ENCODE measurements at places on chromosomes 5 and 9.

- no peak for DNase-seq
Measured at GRCh38 chr9:114709636-114710035, 27.6 kb upstream of the TEX48 start.

- DNase-seq, result no peak
Measured at GRCh38 chr5:179237770-179238627, 107.3 kb downstream of the ADAMTS2 start.

DNA sequence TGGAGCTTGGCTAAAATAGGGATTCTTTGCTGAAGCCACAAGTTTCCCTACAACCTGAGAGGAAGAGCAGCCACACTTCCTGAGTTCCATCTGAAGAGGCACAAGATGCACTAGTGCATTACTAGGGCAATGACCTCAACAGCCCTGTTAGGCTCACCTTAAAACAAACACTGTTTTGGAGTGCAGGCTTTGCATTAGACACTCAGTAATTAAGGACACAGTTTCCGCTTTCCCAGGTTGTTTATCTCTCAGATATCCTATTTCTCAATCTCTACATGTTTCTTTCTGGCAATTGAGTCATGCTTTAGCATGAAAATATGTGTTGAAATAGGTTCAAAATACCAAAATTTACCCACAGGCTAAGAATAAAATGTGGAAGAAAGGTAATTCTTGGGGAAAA, 34.2 kb downstream of the EMB start:
- peak; percentile 1 for DNase-seq

DNA sequence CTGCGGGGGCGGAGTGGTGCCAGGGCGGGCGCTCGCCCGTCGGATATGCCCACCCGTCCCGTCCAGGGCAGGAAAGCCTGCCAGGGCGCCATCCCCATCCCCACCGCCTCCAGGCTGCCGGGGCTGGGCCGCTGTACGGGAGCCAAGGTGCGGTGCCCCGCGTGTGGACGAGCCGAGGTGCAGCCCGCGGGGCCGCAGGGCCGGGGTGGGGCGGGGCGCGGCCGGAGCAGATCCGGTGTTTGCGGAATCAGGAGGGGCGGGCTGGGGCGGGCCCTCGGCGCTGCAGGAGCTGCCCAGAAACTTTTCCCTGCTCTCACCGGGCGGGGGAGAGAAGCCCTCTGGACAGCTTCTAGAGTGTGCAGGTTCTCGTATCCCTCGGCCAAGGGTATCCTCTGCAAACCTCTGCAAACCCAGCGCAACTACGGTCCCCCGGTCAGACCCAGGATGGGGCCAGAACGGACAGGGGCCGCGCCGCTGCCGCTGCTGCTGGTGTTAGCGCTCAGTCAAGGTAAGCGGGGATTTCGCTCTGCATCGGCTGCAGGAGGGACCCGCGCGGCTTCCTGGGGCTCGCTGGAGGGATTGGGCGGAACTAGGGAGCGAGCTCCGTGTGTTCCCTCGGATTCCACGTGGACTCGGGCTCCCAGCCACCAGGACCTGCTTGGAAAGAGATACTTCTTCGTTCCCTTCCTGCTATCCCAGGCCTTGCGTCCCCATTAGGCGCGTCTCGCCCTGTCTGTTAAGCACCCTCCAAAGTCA, at the start of gene ITGA2:
ITGA2 (plus strand) TSS at position 328 of the 756 bp plus-strand sequence; CDS start at position 445, 117 bp downstream.
- DNase-seq, result peak; percentile 83

DNA sequence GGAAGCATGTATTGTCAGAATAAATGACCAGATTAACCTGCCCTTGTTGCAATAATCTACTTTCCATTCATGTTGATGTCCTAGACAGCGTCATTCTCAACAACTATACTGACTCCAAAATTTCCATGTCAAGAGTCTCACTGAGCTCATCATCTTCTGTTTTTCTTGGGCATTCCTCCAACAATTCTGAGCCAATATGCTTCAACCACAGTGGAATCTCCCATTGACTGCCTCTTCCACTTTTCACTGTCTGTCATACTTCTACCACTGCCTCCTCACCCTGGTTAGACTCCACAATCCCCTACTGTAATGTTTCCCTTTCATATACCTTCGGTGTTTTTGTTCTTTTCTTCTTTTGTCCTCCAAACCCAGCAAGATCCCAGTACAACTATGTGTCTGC, 162.8 kb downstream of the TLE1 start:
- peak; percentile 82 for DNase-seq

DNA sequence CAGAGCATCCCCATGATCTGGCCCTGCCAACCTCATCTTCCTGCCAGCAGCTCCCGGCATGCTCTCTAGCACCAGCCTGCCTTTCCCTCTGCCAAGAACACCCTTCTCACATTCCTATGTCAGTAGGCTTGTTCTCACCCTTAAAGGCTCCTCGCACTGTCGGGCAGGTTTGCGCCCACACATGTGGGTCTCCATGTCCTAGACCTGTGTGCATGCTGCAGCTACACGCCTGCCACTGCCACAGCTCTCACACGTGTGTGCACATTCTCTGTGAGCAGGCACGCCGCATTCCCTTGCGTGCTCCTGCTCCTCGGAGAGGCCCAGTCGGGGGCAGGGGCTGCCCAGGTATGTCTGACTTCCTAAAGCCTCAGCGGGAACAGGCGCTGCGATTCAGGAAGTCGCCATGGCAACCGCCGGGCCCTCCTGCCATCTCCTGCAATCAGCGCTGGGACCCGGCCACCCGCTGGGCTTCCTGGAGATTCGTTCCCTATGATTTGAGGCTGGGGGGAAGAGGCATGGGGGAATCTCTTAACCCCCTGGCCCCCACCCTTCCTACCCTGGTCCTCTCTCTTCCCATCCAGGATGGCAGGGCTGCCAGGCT, 28.1 kb downstream of the NDUFA8 start:
- peak; percentile 32 for DNase-seq

GRCh38 chr9:129392093-129392541, 214.1 kb upstream of the IER5L start:
- no peak for DNase-seq

DNA sequence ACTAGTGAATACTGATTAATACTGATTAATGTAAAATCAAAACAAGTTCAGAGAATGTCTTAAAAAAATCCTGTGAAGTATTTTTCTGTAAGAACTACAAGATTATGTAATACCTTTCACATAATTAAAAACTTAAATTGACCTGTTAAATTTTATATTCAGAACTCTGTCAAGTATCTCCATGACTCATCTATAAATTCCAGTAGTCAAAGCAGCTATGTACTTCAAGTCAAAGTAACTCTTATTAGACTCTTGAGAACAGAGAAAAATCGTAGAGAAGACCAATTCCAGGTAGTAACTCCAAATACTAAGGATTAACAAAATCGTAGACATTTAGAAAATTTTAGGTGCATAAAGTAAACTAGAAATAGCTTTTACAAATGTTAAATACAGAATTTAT, 77.1 kb downstream of the HOMER1 start:
- peak; percentile 7 for DNase-seq

DNA sequence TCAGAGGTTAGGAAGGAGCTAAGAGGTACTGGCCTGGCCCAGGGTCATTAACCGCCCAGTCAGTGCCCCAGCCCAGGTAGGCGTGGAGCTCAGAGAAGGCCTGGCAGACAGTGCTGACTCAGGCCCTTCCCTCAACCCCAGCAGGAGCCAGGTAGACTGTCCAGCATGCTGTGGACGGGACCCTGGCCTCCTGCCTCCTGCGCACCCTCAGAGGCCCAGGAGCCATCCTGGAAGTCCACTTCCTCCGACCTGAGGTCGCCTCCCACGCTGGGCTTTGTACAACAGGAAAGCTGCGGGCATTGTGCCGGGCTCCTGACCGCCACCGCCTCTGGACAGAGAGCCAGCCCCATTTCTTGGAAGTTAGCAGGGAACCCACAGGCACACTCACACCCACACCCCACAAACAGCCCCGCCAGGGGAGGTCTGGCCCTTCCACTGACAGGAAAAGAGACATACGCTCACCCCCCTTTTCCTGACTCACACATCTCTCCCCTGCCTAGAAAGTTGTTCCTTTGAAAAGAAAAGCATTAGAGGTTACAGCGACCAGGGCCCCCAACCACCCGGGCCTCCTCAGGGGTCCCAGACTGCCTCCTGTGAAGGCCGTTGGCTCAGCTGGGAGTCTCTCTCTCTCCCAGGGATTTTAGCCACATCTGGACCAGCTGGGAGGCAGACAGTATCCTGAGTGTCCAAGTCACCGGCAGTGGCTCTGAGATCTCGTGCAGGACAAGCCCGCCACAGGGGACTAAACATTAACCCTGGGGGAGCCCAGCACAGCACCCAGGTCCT, 7.7 kb downstream of the RALGDS start:
- DNase-seq, result peak; percentile 48

GRCh38 chr5:170307575-170308465, 10.2 kb upstream of the LCP2 start:
- DNase-seq, result peak; percentile 73

DNA sequence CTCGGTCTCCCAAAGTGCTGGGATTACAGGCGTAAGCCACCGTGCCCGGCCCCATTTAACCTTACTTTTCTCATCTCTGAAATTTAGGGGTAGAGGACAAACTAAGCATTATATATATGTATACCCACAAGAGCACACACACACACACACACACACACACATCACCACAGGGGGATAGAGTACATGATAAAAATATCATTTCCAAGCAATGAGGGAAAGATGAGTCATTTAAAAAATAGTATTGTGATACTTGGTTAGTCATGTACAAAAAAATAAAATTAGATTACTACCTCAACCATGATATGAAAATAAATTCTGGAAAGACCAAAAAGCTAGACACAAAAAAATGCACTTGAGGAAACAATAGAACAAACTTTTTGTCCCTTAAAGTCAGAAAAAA, 67.2 kb downstream of the CDH18 start:
- no peak for DNase-seq

GRCh38 chr9:127397646-127398274, 791 bp downstream of the SLC2A8 start:
- peak; percentile 55 for DNase-seq

DNA sequence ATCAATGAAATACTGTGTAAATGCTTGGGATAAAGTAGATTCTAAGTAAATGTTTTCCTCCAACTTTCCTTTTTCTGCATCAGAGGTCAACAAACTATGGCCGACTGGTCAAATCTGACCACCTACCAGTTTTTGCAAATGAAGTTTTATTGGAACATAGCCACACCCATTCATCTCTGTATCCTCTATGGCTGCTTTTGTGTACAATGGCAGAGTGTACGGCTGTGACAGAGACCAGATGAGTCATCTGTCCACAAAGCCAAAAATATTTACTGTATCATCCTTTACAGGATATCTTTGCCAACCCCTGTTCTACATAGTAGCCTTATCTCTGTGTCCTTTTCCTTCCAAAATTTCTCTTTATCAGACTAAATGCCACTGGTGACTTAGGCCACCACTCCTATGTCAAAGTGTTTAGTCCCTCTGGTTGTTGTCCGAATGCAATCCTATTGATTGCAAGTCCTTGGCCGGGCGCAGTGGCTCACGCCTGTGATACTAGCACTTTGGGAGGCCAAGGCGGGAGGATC, 218.4 kb upstream of the KLF4 start:
- peak; percentile 45 for DNase-seq

DNA sequence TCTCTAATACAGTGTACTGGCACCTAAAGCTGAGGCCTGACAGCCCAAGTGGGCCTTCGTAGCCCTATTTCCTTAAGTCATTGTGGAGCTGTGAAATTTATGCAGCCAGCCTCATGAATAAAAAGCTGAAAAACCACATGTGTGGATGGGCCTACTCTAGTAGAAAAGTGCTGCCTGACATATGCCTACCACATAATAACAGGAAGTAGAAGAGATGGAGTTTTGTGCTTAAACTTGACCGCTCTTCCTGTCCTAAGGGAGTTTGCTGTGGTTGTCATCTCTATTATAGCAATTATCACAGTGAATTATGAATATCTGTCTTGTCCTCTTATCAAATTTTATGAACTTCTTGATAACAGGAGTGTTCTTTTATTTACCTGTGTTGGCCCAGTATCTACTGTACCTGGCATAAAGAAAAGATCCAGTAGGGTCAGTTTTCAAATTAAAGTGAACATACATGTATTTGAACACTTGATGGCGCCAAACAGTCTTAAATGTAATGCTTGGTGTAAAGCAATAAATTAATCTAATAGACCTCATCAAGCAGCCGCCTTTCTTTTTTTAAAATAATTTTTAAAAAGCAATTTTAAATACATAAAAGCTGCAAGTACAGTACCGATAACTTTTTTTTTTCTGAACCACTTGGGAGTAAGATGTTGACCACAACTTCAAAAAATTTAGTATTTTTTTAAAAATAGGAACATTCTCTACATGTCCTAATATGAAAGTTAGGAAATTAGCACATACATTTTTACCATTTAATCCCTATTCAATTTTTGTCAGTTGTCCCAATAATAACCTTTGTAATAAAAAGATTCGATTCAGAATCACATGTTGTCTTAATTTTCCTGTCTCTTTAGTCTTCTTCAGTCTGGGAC, 51.0 kb downstream of the FKTN start:
- DNase-seq, result peak; percentile 58

- DNase-seq, result no peak
Measured at GRCh38 chr5:170418736-170419135, 29.6 kb upstream of the KCNMB1 start.

- DNase-seq, result no peak
Measured at GRCh38 chr5:58064801-58065200, 395.1 kb downstream of the PLK2 start.

DNA sequence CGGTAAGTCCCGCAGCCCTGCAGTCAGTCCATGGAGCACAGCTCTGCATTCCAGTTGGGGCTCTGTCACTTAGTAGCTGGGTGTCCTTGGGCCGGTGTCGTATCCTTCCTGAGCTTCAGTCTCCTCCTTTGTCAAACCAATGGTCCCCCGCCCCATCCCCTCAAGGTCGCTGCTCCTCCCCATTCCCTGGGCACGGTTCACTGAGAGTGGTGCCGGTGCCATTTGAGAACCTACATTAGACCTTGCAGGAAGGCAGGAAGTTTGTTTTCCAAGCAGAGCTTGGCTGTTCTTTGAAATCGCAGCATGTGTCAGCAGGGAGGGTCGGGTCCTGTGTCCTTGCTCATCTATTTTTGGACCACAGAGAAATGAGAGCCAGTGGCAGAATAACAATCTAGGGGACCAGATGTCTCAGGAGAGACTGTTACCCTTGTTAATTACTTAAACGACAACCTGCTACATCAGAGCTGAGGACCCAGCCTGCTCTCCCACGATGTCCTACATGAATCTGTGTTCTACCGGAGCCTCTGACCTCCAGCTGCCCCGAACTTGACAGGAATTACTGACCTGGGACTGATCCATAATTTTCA, 21.7 kb upstream of the BARHL1 start:
- DNase-seq, result no peak

GRCh38 chr5:119743927-119744326, 114.6 kb downstream of the FAM170A start:
- DNase-seq, result peak; percentile 46

DNA sequence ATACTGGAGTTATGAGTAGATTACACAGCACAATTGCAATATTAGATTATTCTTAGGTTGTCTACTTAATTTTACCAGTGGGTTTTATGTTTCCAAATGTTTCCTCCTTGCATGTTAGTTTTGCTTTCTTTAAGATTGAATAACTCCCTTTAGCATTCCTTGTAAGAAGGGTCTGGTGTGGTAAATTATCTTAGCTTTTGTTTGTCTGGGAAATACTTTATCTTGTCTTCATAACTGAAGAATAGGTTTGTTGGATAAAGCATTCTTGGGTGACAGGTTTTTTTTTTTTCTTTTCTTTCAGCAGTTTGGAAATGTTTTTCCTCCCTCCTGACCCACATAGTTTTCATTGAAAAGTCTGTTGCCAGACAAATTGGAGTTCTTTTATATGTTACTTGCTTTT, 531.1 kb downstream of the ANXA1 start:
- DNase-seq, result no peak

GRCh38 chr9:7210854-7211637, 453.3 kb downstream of the KDM4C start:
- no peak for DNase-seq
